ENCODE measurements at places on chromosomes 3 and 15.

- DNase-seq = no peak
Observed at GRCh38 chr3:44506961-44507360, 29.5 kb upstream of the ZNF445 start.

- DNase-seq = no peak
Observed at GRCh38 chr15:71943806-71944205, 133.5 kb downstream of the NR2E3 start.

DNA sequence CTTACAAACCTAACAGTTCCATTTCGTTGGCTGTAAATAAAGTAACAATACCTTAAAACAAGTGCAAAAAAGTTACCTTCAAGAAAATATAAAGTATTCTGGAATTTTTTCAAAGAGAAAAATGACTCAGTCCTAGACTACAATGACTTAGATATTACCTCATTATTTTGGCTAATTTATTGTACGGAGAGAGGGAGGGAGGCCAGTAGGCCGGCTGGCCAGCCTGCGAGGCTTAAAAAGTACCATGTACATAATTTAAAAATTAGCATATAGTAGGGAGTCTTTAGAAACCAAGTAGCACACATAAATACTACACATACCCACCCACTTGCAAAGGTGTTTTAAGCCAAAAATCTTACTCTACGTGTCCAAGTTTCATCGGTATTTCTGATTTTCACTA lies 41.9 kb upstream of the MAP4 start:
- no peak for DNase-seq

- DNase-seq = no peak
Observed at GRCh38 chr15:31433091-31433490, 106.5 kb downstream of the KLF13 start.
